ENCODE measurements at places on chromosomes 12 and 14.

- DNase-seq = peak; percentile 29
Observed at GRCh38 chr12:131852551-131853299, 24.5 kb downstream of the MMP17 start.

- no peak for DNase-seq
Observed at GRCh38 chr12:122730215-122731014, at the start of gene HCAR1. TSS of gene HCAR1 (minus strand) at chr12:122730844. CDS start at chr12:122730339, 505 bp downstream.

GRCh38 chr14:92425101-92425500 lies 88.5 kb upstream of the RIN3 start:
- no peak for DNase-seq

DNA sequence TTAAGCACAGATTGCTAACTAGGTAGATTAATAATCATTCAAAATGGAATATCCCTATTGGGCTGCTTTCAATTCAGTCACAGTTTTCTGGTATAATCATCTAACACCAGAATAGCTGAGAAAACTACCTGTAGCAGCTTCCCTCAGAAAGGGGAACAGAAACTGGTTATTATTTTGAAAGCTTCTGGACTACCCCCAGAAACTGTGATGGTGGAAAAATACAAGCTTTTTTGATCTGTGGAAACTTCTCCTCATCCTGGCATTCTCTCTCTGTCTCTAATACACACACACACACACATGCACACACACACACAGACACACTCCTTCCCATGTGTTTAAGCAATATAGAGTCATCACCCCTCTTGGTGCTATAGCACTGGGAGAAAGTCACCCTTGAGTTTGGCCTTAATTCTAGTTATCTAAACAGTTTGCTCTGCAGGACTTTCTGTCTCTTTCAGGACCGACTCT lies 251.5 kb upstream of the LMO3 start:
- no peak for DNase-seq

GRCh38 chr12:42766754-42767153 lies 177.2 kb upstream of the PRICKLE1 start:
- DNase-seq = no peak

- DNase-seq = no peak
Observed at GRCh38 chr14:71011479-71011878, 104.2 kb downstream of the PCNX1 start.

DNA sequence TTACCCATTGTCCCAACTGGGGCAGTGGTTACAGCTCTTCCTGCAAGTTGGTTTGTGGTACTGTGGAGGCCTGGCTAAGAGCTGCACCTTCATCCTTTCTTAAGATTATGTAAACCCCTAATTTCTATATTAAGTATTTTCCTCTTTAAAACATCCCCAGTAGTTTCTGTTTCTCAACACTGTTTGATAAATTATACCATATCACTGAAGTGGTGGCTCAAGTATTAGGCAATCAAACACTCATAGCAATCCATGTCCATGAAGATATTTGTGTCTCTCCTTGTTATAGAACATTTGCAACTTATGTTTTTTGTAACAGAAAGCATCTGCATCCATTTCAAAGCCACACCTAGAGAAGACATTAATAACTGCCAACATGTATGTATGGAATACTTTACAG lies 31.8 kb downstream of the ATXN3 start:
- no peak for DNase-seq

- no peak for DNase-seq
Observed at GRCh38 chr12:64714551-64714968, 44.6 kb downstream of the GNS start.

- no peak for DNase-seq
Observed at GRCh38 chr14:106883218-106883692, 1356.9 kb downstream of the TMEM121 start.

DNA sequence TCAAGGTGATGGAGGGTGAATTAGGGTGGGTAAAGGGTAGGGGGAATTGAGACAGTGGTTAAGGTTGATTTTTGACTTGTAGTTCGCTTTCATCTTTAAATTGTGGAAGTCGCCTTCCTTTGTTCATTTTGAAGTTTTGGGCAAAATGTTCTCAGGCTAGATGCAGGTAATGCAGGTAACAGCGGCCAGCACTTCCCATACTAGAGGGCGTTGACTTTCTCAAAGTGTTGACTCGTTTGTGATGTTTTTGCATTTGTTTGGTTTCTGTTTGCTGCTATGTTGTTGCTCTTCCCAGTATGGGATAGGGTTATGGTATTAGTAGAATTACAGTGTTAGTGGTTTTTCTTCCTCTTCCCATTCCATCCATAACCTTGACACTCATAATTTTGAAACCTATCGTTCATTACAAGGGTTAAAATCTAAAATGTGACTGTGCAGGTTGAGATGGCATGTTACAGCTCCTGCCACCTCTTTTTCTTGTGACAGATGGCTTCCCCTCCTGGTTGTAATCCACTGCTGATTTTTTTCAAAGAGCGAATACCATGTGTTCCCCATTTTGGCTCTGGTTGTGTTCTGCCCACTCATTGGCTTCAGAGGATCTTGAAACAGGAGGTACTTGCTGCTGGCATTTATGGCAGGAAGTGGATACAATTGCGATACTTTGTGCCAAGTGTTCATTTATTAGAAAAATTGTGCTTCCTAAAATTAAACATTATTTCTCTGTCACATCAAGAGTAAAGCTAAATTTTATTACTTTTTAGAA lies 57.1 kb downstream of the ERC1 start:
- DNase-seq = no peak

DNA sequence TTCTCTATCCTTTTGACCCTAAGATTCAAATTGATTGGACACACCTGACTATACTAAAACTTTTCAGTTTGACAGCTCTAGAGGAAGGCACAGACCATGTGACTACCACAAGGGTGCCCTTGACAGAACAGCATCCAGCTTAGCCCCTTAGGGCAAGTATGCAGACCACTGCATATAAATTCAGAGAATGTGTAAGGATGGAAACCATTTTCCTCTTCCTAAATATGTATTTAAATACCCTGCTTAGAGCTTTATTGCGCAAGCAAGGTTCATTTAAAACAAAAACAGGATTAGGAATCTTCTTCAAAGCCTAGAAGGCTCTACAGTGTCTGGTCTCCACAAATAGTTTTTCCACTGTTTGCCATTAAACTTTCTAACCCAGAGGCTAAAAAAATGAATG lies 202.8 kb downstream of the MED13L start:
- no peak for DNase-seq

GRCh38 chr12:102118874-102119273 lies 1.0 kb downstream of the NUP37 start:
- no peak for DNase-seq

DNA sequence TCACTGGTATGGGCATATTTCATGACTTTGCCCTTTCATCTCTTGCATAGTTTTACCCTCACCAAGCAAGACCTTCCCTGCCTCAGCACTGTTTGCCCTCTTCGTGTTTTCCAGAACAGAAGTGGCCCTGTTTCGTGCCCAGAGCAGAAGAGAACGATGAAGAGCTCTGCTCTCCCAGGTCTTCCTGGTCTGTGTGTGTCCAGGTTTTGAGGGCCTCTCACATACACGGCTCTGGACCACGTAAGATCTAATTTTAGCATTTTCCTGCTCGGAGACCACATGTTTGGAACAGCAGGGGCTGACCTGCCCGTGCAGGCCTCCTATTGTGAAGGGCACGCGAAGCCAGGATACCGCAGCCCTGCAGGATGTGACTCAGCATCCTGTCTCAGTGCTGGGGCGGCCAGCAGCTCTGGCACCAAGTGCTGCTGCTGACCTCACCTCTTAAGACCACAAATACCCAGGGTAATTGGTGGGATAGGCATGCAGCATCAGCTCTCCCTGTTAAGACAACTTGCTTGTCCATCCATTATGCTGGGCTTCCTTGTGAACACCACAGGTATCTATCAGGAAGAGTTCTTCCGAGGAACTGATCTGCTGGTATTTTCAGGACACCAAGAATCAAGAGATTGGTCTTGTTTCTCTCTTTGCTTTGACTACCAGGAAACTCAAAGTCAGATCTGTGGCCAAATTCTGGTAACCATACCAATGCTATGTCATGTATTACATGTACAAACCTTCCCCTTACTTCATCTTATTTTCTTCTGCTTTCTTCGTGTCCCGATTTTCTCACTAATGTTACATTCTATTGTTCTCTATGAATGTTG lies 19.0 kb downstream of the SSH1 start:
- DNase-seq = no peak

DNA sequence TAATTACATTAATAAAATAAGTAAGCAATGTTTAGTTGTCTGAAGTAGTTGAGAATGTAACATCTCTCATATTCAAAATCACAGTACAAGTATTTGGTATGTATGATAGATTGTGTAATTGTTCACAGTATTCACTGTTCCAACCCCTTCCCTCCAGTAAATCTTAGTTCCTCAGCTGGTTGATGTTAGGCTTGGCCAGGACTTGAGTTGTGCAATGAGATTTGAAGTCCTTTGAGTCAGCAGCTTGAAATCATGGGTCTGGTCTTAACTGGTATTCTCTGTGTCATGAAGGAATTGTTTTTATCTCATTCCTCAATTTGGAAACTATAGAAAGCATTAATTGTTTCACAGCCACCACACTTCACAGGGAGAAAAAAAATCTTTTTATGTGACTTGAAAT lies 477.1 kb downstream of the FSCB start:
- DNase-seq = no peak

DNA sequence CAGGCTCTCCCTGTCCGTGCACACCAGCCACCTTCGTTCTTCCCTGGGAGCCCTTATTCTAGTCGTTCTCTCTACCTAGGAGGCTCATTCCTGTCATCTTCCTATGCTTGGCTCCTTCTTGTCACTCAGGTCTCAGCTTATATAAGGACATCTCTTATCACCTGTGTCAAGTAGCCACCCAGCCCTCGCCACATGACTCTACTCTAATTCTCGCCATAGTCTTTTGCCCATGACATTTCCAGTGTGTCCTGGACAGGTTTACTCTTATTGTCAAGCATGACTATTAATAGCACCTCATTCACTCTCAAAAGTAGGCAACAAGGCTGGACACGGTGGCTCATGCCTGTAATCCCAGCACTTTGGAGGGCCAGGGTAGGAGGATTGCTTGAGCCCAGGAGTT lies 175.7 kb upstream of the NUDT4 start:
- DNase-seq = no peak

DNA sequence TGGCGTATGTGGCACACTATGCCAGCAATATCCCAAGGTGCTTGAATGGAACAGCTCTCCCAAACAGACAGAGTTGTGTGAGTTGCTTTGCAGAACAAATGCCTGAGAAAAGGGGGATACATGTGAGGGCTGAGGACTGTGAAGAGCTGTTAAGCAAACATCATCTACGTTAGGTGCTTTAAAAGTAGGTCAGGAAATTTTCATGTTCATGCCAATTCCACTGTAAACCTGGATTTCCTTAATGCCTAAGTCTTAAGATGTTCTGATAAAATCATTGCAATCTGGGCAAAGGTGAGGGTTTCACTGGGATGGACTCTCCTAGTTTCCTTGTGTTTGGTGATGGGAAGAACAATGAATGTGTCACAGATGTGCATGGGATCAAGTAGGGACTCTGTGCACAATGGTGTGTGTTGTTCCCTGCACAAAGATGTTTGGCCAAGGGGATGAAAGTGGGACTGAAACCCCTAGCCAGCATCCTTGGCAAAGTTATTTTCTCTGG lies 227.9 kb downstream of the KTN1 start:
- DNase-seq = no peak

- DNase-seq = no peak
Observed at GRCh38 chr14:45361727-45362126, 108.7 kb upstream of the MIS18BP1 start.

GRCh38 chr12:3622021-3622821 lies 130.7 kb downstream of the CRACR2A start:
- DNase-seq = no peak

DNA sequence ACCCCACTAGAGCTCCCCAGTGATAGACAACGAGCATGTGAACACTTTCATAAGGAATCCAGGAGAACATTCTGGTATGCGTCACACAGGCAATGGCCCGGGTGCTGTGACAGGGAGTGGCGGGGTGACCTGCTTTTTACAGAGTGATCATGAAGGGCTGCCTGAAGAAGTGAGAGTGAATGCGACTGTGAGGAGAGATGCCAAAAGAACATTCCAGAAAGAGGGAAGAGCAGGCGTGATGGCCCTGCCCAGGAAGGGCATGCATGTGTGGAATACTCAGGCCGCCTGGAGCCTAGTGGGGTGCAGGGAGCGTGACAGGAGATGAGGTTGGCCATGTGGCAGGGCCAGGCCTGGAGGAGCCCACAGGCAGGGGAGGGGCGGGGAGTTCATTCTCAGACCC lies 53.8 kb downstream of the FZD10 start:
- DNase-seq = no peak

- DNase-seq = no peak
Observed at GRCh38 chr12:109927622-109928021, 27.5 kb downstream of the TCHP start.

- DNase-seq = no peak
Observed at GRCh38 chr14:24086193-24086955, 7.7 kb upstream of the PCK2 start.

DNA sequence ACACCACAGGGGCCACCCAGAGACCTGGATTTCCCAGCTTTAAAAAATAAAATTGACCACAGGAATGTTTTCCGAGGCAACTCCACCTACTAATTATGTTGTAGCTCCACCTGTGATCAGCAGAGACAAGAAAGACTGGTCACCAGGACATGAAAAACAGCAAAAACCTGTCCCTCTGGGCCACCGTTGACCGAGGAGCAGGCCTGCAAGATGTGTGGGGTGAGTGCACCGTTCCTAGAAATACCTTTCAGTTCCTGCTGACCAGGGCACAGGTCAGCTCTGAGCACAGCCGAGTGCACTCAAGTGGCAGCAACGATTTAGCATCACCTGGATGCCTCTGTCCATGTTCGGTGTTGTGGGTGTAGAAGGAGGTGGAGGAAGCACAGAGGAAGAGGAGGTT lies 16.9 kb downstream of the FZD10 start:
- no peak for DNase-seq

- peak; percentile 69 for DNase-seq
Observed at GRCh38 chr14:49621114-49621881, 699 bp downstream of the MGAT2 start.

GRCh38 chr12:81991868-81992267 lies 232.7 kb upstream of the PPFIA2 start:
- no peak for DNase-seq

DNA sequence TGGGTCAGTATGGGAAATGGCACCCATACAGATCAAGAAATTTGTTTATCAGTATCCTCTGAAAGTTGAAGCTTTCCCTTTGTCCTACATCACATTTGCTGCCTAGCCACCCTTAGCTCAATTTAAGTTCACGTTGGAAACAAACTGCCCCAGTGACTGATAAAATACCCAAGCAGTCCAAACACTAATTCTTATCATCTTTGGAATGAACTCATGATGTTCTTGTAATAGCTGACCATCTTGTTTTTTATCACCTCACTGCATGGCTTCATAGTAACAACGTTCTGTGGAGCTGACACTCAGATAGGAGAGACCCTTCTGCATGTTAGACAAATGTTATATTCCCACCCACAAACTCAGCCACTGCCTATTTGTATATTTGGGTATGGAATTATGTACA lies 93.4 kb downstream of the GPR135 start:
- DNase-seq = no peak

- DNase-seq = no peak
Observed at GRCh38 chr12:92337128-92337527, 191.5 kb upstream of the BTG1 start.

GRCh38 chr14:100060760-100061159 lies 4.5 kb upstream of the EVL start:
- DNase-seq = no peak

Data from activated B cell treated with CpG ODN at 0.5 μM for 24 hours (primary cell).